Thoracic aorta (tissue), 2 donors: ENCODE measurements at places on chromosomes 2 and 18. TPM values are rescaled to one million over a fixed set of nuclear protein-coding genes. Genes with fewer than 3 reads are reported as not detected.

TEX44 gene
- not detected for total RNA-seq

MPP4 gene
- total RNA-seq: not detected

SERPINB7 gene
- total RNA-seq: not detected

PDE1A gene
- total RNA-seq: 31.7 TPM

RAD51AP2 gene
- total RNA-seq: not detected

LRATD1 gene
- 4.1 TPM for total RNA-seq

RGPD8 gene
- total RNA-seq: 30.3 TPM

- H3K27me3 ChIP-seq: no peaks in the 10 kb centered on the region
- peaks cover 95% of the 10 kb centered on the region for H3K4me1 ChIP-seq
- DNase-seq: no peak
- H3K36me3 ChIP-seq: no peaks in the 10 kb centered on the region
Measured at GRCh38 chr2:36453652-36454051, 98.1 kb downstream of the CRIM1 start.

GRCh38 chr2:174574657-174575056, 22.9 kb downstream of the WIPF1 start:
- no peaks in the 10 kb centered on the region for H3K4me1 ChIP-seq
- H3K4me3 ChIP-seq: no peak overlapping the region
- no peaks in the 10 kb centered on the region for H3K27me3 ChIP-seq
- DNase-seq: no peak
- no peak overlapping the region for H3K27ac ChIP-seq

DNA sequence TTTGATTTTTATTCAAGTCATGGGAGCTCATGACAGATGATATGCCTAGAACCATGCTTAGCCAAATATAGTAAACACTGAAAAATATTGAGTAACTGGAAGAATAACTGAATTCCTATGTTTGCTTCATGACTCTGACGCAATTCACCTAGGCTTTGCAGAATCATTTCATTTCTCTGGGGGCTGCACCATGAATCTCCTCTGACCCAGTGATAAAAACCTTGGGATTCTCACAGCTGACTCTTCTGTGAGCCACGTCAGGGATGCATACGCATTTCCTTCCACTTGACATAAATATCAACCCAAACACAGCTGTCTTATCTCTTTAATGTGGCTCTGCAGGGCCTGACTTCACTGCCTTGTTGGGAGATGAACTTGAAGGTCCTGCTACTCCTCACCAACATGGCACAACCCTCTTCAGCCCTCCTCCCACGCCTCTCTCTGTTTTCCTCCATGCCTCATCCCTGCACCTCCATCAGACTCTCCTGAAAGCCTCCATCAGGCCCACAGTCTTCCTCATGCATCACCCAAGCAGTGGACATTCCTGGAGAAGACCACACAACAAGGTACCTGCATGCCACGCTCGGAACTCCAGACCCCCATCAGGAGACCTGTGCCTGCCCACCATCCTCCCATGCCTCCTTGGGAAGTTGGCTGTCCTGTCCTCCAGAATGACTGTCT, 29.8 kb downstream of the COL6A3 start:
- H3K4me1 ChIP-seq: no peaks in the 10 kb centered on the region
- peaks cover 13% of the 10 kb centered on the region for H3K36me3 ChIP-seq
- H3K27me3 ChIP-seq: no peaks in the 10 kb centered on the region
- H3K27ac ChIP-seq: no peak overlapping the region
- no peak overlapping the region for H3K4me3 ChIP-seq

- H3K4me1 ChIP-seq: no peaks in the 10 kb centered on the region
- H3K36me3 ChIP-seq: no peaks in the 10 kb centered on the region
- no peak overlapping the region for H3K27ac ChIP-seq
- no peak overlapping the region for H3K4me3 ChIP-seq
- no peak for DNase-seq
- H3K27me3 ChIP-seq: no peaks in the 10 kb centered on the region
Measured at GRCh38 chr2:216071111-216071851, 10.3 kb downstream of the PECR start.

- no peak for DNase-seq
- H3K27ac ChIP-seq: no peak overlapping the region
- H3K4me3 ChIP-seq: no peak overlapping the region
- H3K4me1 ChIP-seq: peaks cover 24% of the 10 kb centered on the region
- no peaks in the 10 kb centered on the region for H3K36me3 ChIP-seq
Measured at GRCh38 chr2:215621381-215621780, 185.5 kb upstream of the FN1 start.

DNA sequence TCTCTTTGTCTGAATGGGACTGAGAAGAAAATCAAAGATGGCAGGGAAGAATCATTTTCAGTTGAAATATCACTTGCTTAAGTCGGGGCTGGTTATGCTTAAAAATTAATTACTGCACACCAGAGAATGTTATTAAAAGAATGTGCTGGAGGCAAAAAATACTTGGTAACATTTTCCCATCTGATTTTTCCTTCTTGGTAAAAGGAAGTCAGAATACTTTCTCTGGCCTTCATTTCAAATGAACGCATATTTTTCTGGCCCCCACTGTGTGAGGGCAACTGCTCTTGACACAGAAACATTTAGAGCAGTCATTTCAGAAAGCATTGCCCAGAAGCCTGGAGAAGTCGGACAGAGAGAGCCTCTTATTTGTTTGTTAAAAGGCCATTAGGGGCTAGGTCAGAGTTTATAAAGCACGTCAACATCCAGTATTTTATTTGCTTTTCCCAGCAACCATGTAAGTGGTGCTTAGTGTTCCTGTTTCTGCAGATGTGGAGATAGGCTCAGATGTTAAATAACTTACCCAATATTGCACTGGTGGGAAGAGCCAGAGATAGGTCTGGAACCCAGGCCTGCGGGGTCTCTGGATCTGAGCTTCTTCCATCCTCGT, 32.9 kb upstream of the LYPD6B start:
- H3K27ac ChIP-seq: no peak overlapping the region
- DNase-seq: no peak
- no peaks in the 10 kb centered on the region for H3K27me3 ChIP-seq
- no peak overlapping the region for H3K4me3 ChIP-seq

- no peak overlapping the region for H3K4me3 ChIP-seq
- no peaks in the 10 kb centered on the region for H3K36me3 ChIP-seq
- no peaks in the 10 kb centered on the region for H3K27me3 ChIP-seq
Measured at GRCh38 chr2:234368861-234369261, 128.0 kb downstream of the ARL4C start.

DNA sequence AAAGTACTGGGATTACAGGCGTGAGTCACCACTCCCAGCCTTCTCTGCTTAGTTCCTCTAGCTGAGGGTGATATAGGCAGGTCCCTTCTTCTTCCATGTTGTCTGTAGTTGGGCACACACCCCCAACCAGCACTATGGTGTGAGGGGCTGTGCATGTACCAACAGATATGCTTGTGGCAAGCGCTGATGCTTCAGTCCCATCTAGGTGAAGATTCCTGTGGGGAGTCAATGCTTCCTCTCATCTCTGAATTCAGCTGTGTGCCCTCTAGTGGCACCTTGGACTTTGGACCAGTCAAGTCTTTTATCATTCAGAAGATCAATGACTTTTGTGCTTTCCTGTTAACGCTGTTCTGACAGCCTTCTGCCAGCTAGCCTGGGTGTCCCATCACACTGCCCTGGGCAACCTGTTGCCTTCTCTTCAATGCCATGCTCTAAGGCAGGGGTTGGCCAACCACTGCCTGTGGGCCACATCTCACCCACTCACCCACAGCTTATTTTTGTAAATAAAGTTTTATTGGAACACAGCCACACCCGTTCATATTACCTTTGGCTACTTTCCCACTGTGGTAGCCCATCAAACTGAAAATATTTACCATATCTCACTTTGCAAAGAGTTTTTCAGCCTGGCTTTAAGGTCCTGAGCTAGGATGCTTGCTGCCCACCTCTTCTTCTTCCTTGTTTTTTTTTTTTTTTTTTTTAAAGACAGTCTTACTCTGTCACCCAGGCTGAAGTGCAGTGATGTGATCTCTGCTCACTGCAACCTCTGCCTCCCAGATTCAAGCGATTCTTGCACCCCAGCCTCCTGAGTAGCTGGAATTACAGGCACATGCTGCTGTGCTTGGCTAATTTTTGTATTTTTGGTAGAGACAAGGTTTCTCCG, 51.0 kb downstream of the NPAS2 start:
- no peaks in the 10 kb centered on the region for H3K27me3 ChIP-seq
- H3K36me3 ChIP-seq: no peaks in the 10 kb centered on the region
- no peak overlapping the region for H3K27ac ChIP-seq
- no peak overlapping the region for H3K4me3 ChIP-seq
- no peak for DNase-seq

GRCh38 chr18:3541549-3542386, 91.8 kb downstream of the TGIF1 start:
- no peak overlapping the region for H3K4me3 ChIP-seq
- no peak overlapping the region for H3K27ac ChIP-seq
- no peaks in the 10 kb centered on the region for H3K27me3 ChIP-seq
- H3K4me1 ChIP-seq: no peaks in the 10 kb centered on the region
- H3K36me3 ChIP-seq: no peaks in the 10 kb centered on the region
- no peak for DNase-seq

DNA sequence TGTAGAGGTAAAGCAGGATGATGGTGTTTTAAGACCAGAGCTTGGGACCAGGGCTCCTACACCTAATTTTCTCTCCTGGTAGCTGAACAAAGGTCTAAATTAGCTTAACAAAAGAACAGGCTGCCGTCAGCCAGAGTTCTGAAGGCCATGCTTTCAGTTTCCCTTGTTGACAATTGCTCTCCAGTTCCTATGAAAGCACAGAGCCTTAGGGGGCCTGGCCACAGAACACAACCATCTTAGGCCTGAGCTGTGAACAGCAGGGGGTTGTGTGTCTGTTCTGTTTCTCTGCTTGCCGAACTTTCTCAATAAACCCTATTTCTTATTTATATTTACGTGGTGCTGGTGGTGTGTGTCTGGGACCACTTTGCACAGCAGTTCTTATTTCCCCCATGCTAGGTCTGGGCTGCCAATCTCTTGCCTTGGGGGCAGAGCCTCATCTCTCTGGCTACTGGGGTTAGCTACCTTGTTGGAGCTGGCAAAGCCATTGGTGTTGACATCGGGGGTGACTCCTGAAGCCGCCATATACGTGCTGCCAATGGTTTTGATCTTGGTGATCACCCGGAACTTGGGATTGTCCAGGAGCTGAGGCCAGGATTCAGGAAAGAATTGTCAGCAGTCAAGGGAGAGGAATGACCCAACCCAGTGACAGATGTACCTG, 29.0 kb downstream of the CENPO start:
- H3K27me3 ChIP-seq: no peaks in the 10 kb centered on the region
- DNase-seq: no peak
- H3K27ac ChIP-seq: no peak overlapping the region
- H3K36me3 ChIP-seq: peaks cover 5% of the 10 kb centered on the region
- H3K4me1 ChIP-seq: no peaks in the 10 kb centered on the region

- H3K27me3 ChIP-seq: no peaks in the 10 kb centered on the region
- no peaks in the 10 kb centered on the region for H3K36me3 ChIP-seq
- peak overlapping the region; percentile 93 for H3K27ac ChIP-seq
- peak; percentile 49 for DNase-seq
Measured at GRCh38 chr2:23524261-23524706, 139.3 kb downstream of the KLHL29 start.

- H3K4me3 ChIP-seq: no peak overlapping the region
- H3K27ac ChIP-seq: no peak overlapping the region
- H3K36me3 ChIP-seq: no peaks in the 10 kb centered on the region
- no peaks in the 10 kb centered on the region for H3K4me1 ChIP-seq
- no peak for DNase-seq
Measured at GRCh38 chr2:187228986-187229385, 219.1 kb downstream of the CALCRL start.

GRCh38 chr2:148273158-148273691, 252.3 kb downstream of the MBD5 start:
- no peaks in the 10 kb centered on the region for H3K4me1 ChIP-seq
- no peak overlapping the region for H3K27ac ChIP-seq
- H3K4me3 ChIP-seq: no peak overlapping the region
- H3K36me3 ChIP-seq: no peaks in the 10 kb centered on the region
- no peak for DNase-seq
- no peaks in the 10 kb centered on the region for H3K27me3 ChIP-seq

DNA sequence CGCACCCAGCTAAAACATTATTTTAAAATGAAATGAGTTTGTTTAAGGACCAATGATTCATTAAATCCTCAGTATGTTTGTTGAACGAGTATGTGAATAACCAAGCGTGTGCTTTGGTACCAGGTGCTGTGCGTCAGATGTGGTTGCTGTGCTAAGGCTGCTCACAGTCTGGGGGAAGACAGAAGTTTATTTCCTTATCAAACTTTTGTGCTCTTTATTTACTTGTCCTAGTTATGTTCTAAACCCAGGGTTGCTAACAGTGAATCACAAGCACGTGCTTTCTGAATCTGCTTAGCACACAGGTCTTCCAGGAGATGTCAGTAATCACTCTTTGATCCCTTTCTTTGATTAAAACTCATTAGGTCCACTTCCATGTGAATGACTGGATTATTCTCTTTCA, 37.0 kb downstream of the RAPGEF4 start:
- no peaks in the 10 kb centered on the region for H3K36me3 ChIP-seq
- DNase-seq: no peak
- H3K4me1 ChIP-seq: no peaks in the 10 kb centered on the region
- no peaks in the 10 kb centered on the region for H3K27me3 ChIP-seq

- no peaks in the 10 kb centered on the region for H3K27me3 ChIP-seq
- no peak overlapping the region for H3K27ac ChIP-seq
- no peaks in the 10 kb centered on the region for H3K4me1 ChIP-seq
- peaks cover 18% of the 10 kb centered on the region for H3K36me3 ChIP-seq
Measured at GRCh38 chr2:65024149-65024829, 31.9 kb upstream of the CEP68 start.

DNA sequence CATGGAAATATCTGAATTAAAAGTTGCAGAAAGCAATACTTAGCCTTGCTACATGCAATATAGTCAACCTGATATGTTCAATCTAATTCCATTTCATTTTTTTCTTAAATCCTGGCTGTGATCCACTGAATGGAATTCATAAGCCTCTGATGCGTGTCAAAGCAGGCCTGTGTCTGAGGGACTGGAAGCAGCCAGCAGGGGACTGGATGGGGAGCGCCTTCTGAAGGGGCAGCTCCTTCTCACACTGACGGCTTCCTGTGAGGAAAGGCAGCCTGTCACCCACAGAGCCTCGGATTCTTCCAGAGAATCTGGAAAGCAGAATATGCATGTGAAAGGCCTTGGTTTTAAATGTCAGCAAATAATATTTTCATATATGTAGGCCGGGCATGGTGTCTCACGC, 73.5 kb downstream of the KCNF1 start:
- no peak for DNase-seq
- H3K4me3 ChIP-seq: no peak overlapping the region
- no peaks in the 10 kb centered on the region for H3K4me1 ChIP-seq
- H3K27me3 ChIP-seq: no peaks in the 10 kb centered on the region
- H3K27ac ChIP-seq: no peak overlapping the region

- H3K4me3 ChIP-seq: no peak overlapping the region
- H3K27ac ChIP-seq: no peak overlapping the region
- no peaks in the 10 kb centered on the region for H3K36me3 ChIP-seq
Measured at GRCh38 chr18:48492880-48493279, 46.0 kb upstream of the CTIF start.
